ENCODE measurements at places on chromosomes 6 and 20.

GRCh38 chr20:7248281-7249201 is 481.1 kb downstream of the BMP2 start:
- DNase-seq: no peak

DNA sequence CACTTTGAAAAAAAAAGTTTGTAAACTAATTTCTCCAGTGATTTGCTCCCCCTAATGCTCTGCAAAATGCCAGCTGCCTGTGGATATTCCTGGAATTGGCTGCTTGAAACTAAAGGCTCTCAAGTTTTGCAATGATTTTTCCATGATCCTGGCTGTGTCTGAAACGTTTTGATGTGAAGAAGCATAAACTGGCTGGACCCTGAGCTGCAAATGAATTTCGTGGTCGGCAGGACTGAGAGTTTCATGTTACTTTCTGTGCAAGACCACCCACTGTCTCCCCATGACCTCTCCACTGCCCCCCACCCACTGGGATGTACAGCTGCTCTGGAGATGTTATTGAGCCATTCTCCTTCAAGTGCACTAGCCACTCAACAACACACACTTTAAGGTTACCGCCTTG is 171.3 kb upstream of the SSTR4 start:
- no peak for DNase-seq

DNA sequence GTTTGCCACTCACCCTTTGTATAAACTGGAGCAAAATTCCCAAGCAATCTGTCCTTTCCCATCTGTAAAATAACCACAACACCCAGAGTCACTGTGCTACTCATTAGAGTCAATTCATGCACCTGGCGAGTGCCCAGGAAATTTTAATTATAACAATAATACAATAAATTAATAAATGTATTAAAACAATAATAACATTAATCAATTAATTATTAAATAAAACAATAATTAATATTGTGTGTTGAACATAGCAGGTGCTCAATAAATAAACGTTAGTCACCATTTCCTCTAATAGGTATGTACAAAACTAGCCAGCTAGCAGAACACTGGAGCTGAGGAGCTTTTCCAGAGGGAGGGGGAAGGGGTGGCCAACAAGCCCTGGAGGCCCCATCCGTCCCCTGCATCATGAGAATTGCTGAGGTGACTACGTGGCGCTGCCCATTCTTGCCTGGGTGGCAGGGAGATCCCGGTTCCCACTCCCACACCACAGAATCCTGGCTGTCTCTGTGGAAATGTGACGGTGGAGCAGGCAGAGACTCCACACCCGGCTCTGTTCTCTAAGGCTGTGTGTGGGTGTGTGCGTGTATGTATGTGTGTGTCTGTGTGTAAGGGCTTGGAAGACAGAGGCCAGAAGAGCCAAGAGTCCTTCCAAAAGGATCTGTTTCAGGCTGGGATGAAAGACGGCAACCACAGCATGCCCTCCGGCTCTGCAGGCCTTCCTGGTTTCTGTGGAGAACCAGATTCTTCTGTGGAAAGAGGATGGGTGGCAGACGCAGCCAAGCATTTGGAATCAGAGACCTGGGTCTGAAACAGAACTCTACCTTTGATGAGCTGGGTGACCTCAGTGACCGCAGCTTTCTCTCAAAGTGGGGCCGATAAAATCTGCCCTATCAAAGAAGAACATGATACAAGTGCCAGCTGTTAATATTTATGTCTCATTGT is 18.8 kb upstream of the EZR start:
- no peak for DNase-seq

GRCh38 chr20:17613328-17614175 is 43.7 kb downstream of the DSTN start:
- no peak for DNase-seq

- no peak for DNase-seq
Observed at GRCh38 chr20:63641146-63641791, 12.0 kb downstream of the STMN3 start.

DNA sequence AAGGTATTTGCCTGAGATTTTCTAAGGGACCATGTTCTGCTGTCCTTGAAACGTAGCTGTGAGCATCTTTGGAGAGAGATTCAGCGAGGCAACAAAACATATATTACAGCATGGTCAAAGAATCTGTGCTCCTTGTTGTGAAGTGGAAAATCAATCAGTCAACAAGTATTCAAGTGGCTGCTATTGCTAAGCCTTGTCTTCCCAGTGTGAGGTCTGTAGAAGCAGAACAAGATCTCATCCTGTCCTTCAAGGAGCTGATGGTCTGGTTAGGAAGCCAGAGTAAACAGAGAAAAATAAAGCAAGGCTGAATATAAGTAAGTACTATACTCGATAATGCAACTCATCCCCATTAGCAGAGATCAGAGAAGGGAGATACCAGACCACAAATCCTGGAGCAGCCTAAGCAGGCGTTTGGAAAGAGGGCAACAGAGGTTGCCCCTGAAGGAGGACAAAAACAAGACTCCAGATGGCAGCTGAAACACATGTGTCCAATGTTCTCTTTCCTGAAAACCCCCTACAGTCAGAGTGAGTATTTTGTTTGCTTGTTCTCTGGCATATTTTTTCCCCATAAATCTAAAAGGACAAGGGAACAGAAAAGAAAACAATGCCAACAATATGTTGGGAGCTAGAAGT is 392.0 kb downstream of the SYNE1 start:
- DNase-seq: no peak

- no peak for DNase-seq
Observed at GRCh38 chr20:46683668-46683938, 5.6 kb downstream of the TP53RK start.

DNA sequence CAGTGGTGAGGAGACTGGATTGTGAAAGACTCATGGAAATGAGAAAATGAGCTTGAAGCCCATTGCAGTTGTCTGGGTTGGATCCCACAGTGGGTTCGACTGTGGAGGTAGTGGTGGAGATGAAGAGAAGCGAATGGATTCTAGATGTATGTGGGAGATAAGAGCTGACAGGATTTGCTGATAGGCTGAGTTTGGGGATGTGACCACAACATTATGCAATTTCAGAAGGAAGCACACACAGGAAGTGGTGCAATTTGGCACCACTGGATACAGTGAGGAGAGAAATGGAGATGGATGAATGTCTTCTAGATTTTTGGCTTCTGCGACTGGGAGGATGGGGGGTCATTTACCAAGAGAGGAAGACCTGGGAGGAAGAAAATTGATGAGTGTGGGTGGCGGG is 64.4 kb upstream of the MAFB start:
- no peak for DNase-seq

- DNase-seq: no peak
Observed at GRCh38 chr6:34369385-34369784, 23.1 kb downstream of the NUDT3 start.

DNA sequence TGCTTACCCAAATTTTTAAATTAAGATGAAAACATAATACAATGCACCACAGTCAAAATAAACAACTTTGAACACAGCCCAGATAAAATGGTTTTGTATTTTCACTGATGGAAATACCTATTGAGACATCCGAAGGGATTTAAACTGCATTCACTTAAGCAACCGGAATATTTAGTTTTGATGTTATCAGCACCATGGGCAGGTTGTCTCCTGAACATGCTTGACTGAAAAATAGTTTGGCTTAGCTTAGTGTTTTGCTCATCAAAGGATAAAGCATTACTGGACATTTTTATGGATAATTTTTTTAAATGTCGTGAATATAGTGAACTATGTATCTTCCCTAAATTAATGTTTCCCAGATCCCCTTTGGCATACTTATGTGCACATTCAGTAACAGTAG is 177.5 kb downstream of the GJA1 start:
- no peak for DNase-seq

DNA sequence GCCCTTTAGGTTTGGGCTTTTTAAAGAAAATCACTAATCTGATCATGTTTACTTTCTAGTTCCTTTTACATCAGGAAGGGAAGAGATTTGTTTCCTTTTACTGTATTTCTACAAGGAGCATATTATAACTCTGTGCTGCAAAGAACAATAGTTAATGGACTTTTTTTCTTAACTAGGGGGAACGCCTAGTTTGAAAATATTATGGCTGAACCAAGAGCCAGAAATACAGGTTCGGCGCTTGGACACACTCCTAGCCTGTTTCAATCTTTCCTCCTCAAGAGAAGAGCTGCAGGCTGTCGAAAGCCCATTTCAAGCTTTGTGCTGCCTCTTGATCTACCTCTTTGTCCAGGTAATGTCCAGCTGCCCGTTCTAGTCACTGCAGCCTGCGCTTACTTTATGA is 41.4 kb downstream of the FAM120B start:
- no peak for DNase-seq

- no peak for DNase-seq
Observed at GRCh38 chr6:80988892-80989291, 763.6 kb downstream of the TENT5A start.
